ENCODE measurements at places on chromosomes 16 and 17. TPM values are rescaled to one million over a fixed set of nuclear protein-coding genes. Genes with fewer than 3 reads are reported as not detected.

- peak; percentile 35 for DNase-seq
Observed at GRCh38 chr16:75758215-75758614, 31.9 kb upstream of the CPHXL start.

Gene CDK3
- total RNA-seq: 1.3 TPM

Gene KRTAP4-1
- total RNA-seq: not detected

GRCh38 chr16:70438585-70438968 lies 323 bp downstream of the ST3GAL2 start:
- DNase-seq: no peak

Gene CCDC182
- not detected for total RNA-seq

All from fibroblast of lung (primary cell).